Aorta (tissue), 5 donors: ENCODE measurements at places on chromosomes 3 and 15. TPM values are rescaled to one million over a fixed set of nuclear protein-coding genes. Genes with fewer than 3 reads are reported as not detected.

PLA2G4E gene
- total RNA-seq = not detected

HCLS1 gene
- total RNA-seq = 54.1 TPM

TUSC7 gene
- not detected for total RNA-seq

SERINC4 gene
- not detected for total RNA-seq

IL16 gene
- 19.5 TPM for total RNA-seq

UTS2B gene
- total RNA-seq = 0.78 TPM

CCNB2 gene
- total RNA-seq = 0.32 TPM

ANKRD34C gene
- total RNA-seq = 0.30 TPM

PLA2G4F gene
- total RNA-seq = not detected

NUTM1 gene
- total RNA-seq = not detected

ZNF502 gene
- total RNA-seq = 5.9 TPM

IRAK2 gene
- total RNA-seq = 7.1 TPM

STRIT1 gene
- not detected for total RNA-seq

RARRES1 gene
- 323 TPM for total RNA-seq

HOMER2 gene
- total RNA-seq = 7.1 TPM

C3orf33 gene
- total RNA-seq = 1.9 TPM

RBP2 gene
- not detected for total RNA-seq

TMC3 gene
- total RNA-seq = not detected

CAND2 gene
- total RNA-seq = 23.5 TPM

ACKR4 gene
- total RNA-seq = 18.3 TPM

GOLGA8G gene
- total RNA-seq = not detected

LSAMP gene
- 7.8 TPM for total RNA-seq

ATP13A5 gene
- total RNA-seq = not detected

OXSM gene
- 5.9 TPM for total RNA-seq

ABHD17C gene
- 8.3 TPM for total RNA-seq

EPHA3 gene
- total RNA-seq = 19.3 TPM

CPNE9 gene
- total RNA-seq = not detected

NOX5 gene
- total RNA-seq = 0.19 TPM

ZNF662 gene
- total RNA-seq = 13.0 TPM

ACP3 gene
- total RNA-seq = 1.2 TPM

ASB14 gene
- total RNA-seq = not detected
